ENCODE measurements at places on chromosomes 2 and 18. TPM values are rescaled to one million over a fixed set of nuclear protein-coding genes. Genes with fewer than 3 reads are reported as not detected.

FLACC1 gene
- 9.6 TPM for total RNA-seq

NCKAP1 gene
- 8.8 TPM for total RNA-seq

BCL11A gene
- 11.2 TPM for total RNA-seq

MDH1B gene
- total RNA-seq: not detected

PLGLB1 gene
- 2.7 TPM for total RNA-seq

ASB1 gene
- total RNA-seq: 10.5 TPM
